ENCODE measurements at places on chromosomes 12 and 14.

DNA sequence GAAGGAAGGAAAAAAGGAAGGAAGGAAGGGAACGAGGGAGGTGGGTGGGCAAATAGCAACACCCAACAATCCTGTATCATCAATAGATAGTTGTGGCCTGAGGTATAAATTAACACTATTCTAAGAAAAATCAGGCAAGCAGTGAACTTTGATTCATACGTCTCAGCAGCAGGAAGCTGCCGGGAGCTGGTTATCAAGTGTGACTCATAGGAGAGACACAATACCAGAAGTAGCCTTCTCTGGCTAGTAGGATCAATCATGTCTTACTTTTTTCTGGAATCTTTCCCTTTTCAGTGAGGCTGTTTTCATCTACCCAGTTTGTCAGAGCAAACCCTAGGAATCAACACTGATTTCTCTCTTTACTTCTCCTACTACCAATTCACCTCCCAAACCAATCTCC is 780.5 kb downstream of the NRXN3 start:
- DNase-seq: no peak

- DNase-seq: no peak
Measured at GRCh38 chr12:27869567-27869966, 89.5 kb upstream of the MANSC4 start.

DNA sequence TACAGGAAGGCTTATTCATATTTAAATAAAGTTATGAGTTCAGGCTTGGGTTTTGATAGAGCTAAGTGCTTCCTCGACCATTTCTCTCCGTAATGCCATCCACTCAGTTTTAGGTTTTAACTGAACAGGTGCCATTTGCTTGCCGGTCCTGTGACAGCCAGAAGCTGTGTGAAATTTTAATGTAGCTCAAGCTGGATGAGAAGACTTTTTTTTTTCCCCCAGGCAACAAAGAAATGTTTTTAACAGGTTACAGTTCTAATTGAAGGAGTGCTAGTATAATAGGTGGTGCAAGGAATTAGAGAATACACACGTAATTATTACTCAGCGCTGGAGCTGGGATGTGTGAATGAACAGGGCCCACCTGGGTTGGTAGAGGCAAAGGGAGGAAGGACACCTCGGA is 502.3 kb downstream of the AACS start:
- DNase-seq: no peak

- DNase-seq: no peak
Measured at GRCh38 chr12:128076188-128076587, 190.8 kb upstream of the TMEM132C start.

DNA sequence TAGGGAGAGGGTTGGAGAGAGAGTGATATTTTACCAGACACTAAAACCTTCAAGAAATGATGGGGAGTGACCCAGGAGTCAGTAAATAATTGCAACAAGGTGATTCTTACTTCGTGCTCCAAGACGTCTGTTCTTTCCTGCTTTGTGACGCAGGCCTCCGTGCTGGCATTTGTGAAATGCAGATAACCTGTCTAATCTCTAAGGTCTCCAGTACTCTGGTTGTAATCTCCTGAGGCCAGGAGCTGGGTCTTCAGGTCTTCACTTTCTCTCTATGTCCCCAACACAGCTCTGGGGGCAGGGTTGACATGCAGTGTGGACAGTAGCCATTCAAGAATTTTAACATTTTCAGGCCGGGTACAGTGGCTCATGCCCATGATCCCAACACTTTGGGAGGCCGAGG is 53.1 kb downstream of the CD9 start:
- DNase-seq: no peak

GRCh38 chr12:130880411-130880885 is 8.6 kb downstream of the RAN start:
- DNase-seq: no peak

- no peak for DNase-seq
Measured at GRCh38 chr12:101698800-101699347, 1.4 kb downstream of the CHPT1 start.

DNA sequence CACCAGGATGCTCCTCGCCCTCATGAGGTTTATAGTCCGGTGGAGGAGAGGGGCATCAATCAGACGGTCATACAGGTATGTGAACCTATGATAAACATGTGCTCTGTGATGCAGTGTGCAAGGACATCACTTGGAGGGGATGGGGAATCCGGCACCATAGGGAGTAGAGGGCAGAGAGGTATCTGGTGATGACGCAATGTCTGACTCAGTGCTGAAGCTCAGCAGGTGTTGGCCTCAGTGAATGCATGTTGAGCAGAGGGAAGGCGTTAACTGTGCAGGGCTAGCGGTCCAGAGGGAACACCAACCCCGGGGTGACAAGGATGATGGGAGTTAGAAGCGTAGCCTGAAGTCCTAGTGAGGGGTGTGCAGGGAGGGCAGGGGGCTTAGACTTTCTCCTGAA is 200.9 kb downstream of the TMEM132C start:
- no peak for DNase-seq

GRCh38 chr12:54956818-54957641 is 27.5 kb downstream of the TESPA1 start:
- DNase-seq: no peak

DNA sequence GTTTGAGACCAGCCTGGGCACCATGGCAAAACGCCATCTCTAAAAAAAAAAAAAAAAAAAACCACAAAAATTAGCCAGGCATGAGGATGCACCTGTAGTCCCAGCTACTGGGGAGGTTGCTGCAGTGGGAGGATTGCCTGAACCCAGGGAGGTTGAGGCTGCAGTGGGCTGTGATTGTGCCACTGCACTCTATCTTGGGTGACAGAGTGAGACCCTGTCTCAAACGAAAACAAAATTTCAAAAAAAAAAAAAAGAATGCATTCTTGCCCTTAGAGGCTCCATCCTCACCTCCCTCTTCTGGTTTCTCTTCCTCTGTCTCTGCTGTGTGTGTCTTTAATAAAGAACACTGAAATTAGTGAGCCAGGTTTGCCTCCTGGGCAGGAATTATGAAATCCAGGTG is 107.8 kb downstream of the VCPKMT start:
- DNase-seq: no peak

GRCh38 chr14:23392613-23393012 is 15.5 kb downstream of the MYH6 start:
- no peak for DNase-seq

DNA sequence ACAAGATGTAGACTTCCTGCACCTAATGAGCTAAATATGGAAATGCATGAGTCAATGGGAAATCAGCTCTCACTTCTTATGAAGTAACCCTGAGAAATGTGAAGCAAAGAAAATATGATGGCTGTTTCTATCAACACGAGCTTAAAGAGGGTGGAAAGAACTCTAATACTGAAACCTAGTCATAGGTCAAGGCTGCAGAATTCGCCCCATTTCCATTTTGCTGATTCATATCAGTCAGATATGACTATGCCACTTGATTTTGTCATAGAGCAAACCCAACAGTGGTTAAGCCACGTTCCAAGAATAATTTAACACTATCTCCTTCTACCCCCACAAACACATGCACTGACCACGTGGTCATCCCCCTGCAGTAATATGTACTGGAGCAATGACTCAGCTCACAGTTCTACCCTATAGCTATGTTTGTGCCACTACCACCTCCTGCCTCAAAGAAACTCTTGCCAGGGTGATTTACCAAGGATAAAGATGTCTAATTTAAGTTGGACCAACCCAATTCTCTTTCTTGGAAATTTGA is 157.5 kb downstream of the TMTC3 start:
- DNase-seq: no peak

DNA sequence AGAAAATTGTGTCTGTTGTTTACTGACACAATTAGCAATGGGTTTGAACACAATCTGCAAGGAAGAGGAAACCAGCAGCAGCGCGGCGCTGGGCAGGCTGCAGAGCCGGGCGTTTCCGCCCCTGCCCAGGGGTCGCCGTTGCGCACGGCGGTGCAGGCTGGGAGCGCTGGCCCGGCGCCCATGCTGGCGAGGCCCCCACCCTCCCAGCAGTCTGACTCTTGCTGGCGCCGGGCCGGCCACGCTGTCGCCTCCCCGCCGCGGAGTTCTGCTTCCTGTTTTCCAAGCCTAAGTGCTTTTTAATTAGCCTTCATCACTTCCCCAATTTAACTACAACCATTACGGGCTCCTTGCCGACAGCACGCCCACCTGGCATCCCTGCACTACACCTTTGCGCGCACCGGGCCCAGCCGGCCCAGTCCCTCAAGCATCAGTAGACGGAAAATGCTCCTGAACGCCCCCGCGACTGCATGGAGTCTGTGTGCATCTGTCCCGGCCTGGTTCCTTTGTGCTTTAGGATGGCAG is 212.1 kb downstream of the GXYLT1 start:
- peak; percentile 94 for DNase-seq

GRCh38 chr12:26360062-26360461 is 164.7 kb downstream of the SSPN start:
- no peak for DNase-seq

DNA sequence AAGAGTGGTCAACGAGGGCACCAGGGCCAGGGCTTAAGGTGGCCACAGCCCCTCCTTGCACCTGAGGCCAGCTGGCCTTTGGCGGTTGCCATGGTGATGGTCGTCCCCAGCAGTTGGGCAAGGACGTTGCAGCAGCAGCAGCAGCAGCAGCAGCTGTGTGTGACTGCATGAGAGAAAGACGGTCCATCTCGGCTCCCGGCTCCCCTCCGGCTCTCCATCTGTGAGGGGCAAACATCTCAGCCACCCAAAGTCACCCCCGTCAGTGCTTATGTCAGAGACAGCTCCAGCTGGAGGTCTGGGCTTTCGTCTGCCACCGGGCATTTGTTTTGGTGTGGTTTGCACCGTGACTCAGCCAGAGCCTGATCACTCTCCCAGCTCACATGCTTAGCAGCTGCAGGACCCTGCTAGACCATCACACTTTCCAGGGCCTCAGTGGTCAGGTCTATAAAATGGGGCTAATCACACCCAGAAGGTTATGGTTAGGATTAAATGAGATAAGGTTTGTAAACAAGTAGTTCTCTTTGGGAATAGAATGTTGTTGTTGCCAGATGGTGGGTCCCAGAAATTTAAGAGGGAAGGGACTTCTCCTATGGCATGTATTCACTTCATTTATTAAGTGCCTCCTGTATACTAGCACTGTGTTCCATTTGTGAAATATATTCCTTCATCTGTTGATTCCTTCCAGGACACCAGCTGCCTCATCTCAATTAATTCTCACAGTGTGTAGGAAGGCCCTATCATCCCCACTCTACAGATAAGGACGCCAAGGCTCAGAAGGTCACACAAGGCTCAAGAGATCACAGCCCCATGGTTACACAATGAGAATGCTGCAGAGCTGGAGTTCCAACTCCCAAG is 212.6 kb upstream of the LHX5 start:
- no peak for DNase-seq

DNA sequence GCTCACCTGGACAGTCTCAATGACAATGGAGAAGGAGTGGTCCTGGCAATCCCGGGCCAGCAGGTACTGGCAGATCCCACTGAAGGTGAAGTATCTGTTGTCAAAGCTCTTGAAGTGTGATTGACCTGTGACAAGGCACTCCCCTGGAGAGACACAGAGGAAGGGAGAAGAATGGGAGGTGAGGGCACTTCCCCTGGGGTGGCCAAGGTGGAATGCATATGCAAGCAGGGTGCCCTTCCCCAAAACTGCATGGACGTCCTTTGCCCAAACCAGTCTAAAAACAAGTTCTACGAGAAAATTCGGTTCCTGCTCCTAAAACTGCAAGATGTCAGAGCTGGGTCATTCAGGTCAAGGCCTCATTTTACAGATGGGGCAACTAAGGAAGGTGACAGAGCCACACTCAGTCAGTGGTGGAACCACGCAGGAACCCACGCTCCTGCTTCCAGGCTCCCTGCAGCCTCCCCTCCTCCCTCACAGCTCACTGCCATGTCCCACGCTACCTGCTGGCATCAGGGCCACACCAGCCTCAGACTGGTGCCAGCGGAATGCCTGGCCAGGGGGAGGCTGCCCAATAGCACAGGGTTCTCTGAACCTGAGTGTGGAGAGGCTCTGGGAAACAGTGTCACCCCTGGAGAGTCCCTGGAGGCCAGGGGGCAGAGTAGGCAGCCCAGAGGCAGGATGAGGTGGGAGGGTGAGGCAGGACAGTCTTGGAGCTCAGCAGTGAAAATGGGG is 59.2 kb downstream of the VWF start:
- no peak for DNase-seq

DNA sequence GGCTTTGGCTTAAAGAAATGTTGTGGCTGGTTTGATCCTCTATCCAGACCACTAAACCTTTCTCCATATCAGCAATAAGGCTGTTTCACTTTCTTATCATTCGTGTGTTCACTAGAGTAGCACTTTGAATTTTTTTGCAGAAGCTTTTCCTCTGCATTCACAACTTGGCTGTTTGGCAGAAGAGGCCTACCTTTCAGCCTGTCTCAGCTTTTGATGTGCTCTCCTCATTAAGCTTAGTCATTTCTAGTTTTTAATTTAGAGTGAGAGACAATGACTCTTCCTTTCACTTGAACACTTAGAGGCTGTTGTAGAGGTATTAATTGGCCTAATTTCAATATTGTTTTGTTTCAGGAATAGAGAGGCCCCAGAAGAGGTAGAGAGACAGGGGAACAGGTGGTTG is 13.8 kb downstream of the KCNMB4 start:
- no peak for DNase-seq

- DNase-seq: no peak
Measured at GRCh38 chr12:1937481-1938224, 19.2 kb upstream of the CACNA2D4 start.

DNA sequence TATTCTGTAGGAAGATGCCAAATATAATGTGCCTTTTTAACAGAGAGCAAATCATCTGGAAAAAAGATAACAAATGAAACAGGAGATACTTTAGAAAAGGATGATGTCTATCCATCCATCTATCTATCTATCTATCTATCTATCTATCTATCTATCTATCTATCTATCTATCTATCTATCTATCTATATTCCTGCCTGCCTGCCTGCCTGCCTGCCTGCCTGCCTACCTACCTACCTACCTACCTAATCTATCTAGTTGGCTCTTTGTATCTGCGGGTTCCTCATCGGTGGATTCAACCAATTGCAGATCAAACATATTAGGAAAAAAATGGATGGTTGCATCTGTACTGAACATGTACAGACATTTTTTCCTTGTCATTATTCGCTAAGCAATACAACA is 11.0 kb downstream of the PTPRB start:
- no peak for DNase-seq

- DNase-seq: no peak
Measured at GRCh38 chr14:104582005-104582404, 2.4 kb downstream of the C14orf180 start.

DNA sequence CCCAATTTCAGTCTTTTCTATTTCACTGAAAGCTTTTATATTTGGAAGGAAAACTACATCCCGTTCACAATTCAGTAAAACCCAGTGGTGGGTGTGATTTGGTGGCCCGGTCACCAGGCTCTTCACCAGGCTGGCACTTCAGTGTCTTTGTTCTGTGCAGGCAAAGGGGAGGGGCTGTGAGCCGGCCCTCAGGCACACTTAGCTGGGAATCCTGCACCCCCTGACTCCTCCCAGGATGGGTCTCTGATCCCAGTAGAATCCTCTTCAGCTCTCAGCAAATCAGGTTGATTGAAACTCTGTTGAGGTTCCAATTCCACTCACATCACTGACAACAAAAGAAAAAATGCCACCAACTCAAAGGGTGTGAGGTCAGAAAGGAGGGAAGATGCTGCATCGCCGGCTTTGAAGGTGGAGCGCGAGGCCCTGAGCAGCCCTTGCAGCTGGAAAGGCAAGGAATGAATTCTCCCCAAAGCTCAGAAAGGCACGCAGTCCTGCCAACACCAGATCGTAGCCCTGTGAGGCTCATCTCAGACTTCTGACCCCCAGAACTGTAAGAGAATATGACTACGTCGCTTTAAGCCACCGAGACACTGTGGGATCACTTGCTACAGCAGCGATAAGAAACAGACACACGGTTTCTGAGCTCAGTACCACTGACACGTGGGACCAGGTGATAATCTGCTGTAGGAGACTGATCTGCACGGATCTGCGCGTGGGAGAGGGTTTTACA is 166.6 kb downstream of the PIWIL1 start:
- no peak for DNase-seq
